ENCODE measurements at places on chromosomes 7 and 10.

GRCh38 chr7:158706273-158706704 lies 1.7 kb upstream of the NCAPG2 start:
- DNase-seq = no peak

- no peak for DNase-seq
These were observed 21.3 kb downstream of the GRM3 start for GRCh38 chr7:86664991-86665390.

GRCh38 chr10:23412223-23412622 lies 26.7 kb upstream of the OTUD1 start:
- no peak for DNase-seq

DNA sequence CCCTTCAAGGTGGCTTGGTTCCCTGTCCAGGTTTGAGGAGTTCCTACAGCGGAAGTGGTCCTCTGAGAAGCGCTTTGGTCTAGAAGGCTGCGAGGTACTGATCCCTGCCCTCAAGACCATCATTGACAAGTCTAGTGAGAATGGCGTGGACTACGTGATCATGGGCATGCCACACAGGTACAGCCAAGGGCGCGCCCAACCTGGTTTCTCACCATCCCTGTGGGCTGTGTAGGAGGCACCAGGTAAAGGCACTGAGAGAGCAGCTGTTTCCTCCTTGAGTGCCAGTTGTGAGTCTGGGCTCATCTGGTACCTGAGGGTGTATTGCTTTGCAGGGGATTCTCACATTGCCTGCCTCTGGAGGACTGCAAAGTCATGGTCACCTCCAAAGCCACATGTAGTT lies 68.0 kb downstream of the OGDH start:
- DNase-seq = no peak

DNA sequence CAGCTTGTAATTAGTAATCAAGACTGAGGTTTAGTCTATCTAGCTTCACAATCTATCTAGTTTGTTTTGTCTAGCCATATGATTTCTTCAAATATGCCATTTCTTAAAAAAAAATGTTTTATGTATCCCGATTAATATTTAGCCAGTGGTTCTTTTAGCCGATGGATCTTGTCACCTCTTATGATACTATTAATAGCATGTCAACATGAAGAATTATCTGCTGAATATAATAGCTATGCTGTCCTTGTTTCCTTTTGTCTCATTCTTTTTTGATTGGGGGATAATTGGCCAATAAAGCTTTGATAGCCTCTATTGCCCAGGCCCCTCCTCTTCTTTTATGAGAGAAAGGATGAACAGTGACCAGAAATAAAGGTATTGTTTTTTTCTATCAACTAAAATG lies 32.8 kb downstream of the PTEN start:
- DNase-seq = no peak

GRCh38 chr10:46227571-46227935 lies 59.2 kb upstream of the ANTXRL start:
- no peak for DNase-seq

GRCh38 chr7:101768280-101768679 lies 49.1 kb upstream of the CUX1 start:
- no peak for DNase-seq

- DNase-seq = no peak
These were observed 57.8 kb upstream of the SDK1 start for GRCh38 chr7:3243256-3243655.

- DNase-seq = no peak
These were observed 33.1 kb downstream of the SCRN1 start for GRCh38 chr7:29956487-29956836.

- no peak for DNase-seq
These were observed 19.5 kb downstream of the TRIM56 start for GRCh38 chr7:101104799-101105198.

GRCh38 chr7:20407585-20408466 lies 77.1 kb downstream of the ITGB8 start:
- no peak for DNase-seq

DNA sequence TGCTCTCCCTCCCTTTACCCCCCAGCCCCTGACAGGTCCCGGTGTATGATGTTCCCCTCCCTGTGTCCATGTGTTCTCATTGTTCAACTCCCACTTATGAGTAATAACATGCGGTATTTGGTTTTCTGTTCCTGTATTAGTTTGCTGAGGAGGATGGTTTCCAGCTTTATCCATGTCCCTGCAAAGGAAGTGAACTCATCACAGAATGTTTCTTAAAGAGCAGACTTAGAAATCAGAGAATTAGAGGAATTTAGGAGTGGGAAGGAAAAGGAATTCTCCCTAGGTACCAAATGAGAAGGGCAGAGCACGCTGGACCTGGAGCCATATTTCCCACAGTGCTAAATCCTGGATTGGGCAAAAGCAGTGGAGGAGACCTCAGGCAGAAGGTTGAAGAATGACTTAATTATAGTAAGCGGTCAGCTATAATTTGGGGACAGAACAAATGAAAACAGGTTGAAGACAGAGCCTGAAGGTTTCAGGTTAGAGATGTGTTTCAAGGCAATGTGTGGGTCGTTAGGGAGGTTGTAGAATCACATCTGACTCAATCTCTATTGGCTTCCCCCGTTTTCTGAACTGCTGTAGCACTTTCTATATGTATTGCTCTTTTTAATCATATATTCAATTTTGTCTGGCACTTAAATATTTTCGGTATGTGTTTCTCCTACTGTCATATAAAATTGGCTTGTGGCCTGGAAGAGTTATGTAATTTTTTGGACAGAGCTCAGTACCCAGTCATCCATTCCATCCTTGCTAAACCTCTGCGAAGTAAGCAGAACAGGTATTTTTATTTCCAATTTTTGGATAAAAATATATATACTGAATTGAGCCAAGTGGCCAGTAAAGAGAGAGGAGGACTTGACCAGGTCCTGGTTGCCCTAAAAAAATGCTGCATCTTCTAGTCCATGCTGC lies 210.5 kb upstream of the KLF6 start:
- no peak for DNase-seq

GRCh38 chr7:36506820-36507219 lies 117.2 kb downstream of the ANLN start:
- no peak for DNase-seq

GRCh38 chr10:86665868-86666267 lies 2.4 kb upstream of the LDB3 start:
- DNase-seq = no peak

- no peak for DNase-seq
These were observed 47.8 kb downstream of the SLC35G1 start for GRCh38 chr10:93941606-93942005.

GRCh38 chr10:62597226-62597625 lies 207.3 kb upstream of the ADO start:
- no peak for DNase-seq

GRCh38 chr7:97021747-97022490 lies 2.7 kb downstream of the DLX5 start:
- no peak for DNase-seq

DNA sequence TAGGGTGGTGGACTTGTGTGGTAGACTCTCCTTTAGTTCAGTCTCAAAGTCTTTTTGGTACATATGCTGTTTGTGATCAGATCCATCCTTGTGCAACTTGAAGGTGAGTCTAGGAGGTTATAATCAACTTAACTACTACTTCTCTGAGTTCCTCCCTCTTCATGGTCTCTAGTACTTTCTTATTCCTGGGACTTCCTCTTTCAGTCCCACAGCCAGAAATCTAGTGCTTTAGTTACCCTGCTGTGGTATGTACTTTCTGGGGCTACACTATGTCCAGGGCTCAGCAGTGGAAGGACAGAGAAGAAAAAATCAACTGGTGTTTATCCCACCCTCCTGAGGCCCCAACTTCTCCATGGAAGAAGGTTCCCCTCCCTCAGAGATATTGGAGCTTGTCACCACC lies 19.4 kb upstream of the ATAD1 start:
- no peak for DNase-seq

GRCh38 chr7:99380823-99381663 lies 6.5 kb downstream of the ARPC1B start:
- DNase-seq = peak; percentile 77

DNA sequence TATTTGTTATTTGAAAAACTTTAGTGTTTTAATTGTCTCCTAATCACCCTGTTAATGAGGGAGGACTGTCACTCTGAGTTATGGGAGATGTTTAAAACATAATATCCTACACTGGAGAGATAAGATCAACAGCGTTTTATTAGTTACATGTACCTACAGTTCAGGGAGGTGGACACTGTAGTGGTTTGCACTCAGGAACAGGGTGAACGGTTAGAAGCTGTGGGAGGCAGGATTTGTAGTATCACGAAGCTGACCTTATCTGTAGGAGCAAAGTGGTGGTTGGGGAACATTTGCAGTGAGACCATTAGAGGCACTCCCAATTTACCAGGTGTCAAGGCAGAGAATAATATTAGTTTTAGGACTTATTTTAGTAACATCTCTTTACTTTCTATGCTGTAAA lies 193.3 kb upstream of the KCND2 start:
- no peak for DNase-seq

- no peak for DNase-seq
These were observed at the start of gene LRRC4 for GRCh38 chr7:128030654-128031611. LRRC4 (minus strand) TSS chr7:128031437; CDS start chr7:128030640, 797 bp downstream.

GRCh38 chr7:84684836-84685480 lies 490.4 kb upstream of the SEMA3A start:
- no peak for DNase-seq

- DNase-seq = no peak
These were observed 20.7 kb upstream of the CFTR start for GRCh38 chr7:117458977-117459583.

GRCh38 chr7:4074994-4075393 lies 607.1 kb upstream of the FOXK1 start:
- DNase-seq = no peak

DNA sequence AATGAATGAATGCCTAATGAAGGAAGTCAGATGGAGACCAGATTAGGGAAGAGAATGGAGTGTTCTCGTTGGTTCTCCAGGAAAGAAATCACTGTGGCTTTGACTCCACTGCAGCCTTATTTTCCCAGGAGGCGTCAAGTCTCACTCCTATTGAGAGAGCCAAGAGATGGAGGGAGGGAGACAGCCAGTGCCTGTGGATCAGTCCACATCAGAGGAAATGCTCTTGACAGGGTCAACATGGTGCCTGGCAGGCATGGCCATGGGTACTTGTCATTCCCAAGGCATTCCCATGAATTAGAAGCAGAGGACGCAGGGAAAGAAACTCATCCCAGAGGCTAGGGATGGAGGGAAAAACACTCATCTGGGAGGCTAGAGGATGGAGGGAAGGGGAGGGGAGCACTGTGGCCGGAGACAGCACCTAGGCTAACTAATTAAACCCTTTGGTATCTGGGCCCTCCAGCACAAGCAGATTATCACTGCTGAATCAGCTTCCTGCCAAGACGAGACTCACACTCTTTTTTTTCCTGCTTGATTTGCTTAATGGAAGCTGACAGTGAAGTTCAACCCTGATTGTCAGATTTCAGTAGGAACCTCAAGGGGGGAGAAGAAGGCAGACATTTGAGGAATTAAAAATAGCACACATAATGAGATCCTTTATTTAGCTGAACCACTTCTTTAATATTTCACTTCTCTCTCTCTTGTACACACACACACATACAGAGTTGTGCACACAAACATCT lies 1233.2 kb upstream of the AUTS2 start:
- DNase-seq = no peak

DNA sequence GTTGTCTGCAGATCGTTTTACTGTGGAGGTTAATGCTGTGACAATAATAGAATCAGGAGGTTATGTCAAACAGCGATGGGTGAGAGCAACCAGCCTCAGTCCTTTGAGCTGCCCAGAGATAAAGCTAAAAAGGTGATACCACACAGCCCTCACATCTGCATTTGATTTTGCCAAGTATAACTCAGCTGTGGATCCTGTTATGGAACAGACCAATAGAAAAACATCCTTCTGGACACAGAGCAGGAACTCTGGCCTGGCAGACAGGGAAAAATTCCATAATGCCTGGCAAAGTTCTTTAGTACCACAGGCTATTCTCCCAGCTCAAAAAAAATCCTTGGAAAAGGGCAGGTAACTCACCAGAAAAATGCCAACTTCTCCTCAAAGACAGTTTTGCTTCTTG lies 87.1 kb upstream of the PDLIM1 start:
- DNase-seq = no peak

DNA sequence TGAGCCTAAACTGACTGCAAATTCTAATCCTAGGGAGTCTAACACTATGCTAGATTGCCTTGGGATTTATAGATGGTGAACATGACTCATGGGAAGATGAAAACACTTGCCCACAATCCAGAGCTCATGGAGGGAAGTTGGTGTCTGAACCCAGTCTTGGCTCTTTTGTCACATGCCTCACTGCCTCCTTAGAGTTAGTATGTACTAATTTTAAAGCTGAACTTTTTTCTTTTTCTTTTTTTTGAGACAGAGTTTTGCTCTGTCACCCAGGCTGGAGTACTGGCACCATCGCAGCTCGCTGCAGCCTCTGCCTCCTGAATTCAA lies 14.4 kb downstream of the MRPL32 start:
- no peak for DNase-seq

- no peak for DNase-seq
These were observed 10.2 kb upstream of the VAX1 start for GRCh38 chr10:117148284-117148683.

GRCh38 chr7:141275350-141275749 lies 201.5 kb downstream of the TMEM178B start:
- DNase-seq = no peak

- DNase-seq = no peak
These were observed 28.2 kb upstream of the INMT start for GRCh38 chr7:30723776-30724175.

DNA sequence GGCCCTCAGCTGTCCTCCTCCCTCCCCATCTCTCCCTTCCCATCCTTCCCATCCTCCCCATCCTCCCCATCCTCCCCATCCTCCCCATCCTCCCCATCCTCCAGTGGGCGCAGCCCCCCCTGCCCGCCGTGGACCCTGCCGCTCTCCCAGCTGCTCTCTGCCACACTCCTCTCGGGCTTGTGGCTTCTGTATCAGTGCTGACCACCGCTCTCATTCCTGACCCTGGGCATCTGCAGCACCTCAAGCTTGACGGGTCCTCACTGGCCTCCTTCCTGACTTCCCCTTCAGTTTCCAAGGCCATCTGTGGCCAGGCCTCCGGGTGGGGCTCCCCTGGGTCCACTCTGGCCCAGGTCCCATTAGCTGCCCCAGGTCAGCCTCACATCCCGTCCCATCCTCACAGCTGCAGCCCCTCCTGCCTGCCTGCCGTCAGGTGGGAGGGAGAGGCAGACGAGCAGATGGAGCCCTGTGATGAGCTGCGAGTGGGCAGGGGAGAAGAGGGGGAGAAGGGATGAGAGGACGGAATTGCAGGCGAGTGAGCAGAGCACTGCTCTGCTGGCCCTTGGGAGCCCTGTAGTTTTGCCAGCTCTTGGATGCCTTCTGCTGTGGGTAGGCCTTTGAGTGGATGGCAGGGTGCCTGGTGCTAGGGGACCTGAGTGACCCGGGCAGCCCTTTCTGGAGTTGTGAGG lies 35.7 kb downstream of the LHPP start:
- no peak for DNase-seq

DNA sequence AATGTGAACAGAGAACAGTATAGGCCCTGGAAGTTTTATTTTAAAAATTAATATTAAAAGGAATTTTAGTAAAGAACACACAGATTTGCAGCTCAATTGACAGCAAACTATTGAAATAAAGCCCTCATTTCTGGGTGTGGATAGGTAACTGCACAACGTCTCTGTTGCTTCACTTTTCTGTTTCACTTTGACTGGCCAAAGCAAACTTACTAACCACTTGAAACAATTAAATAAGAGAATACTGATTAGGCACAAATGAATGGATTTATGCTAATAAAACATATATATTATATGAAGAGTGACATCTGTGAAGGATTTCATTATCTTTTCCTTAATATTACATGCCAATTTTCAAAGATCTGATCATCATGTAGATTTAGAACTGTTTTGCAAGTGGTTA lies 11.9 kb downstream of the ZNF804B start:
- no peak for DNase-seq

GRCh38 chr7:107167483-107168232 lies 1.1 kb upstream of the HBP1 start:
- no peak for DNase-seq

- DNase-seq = no peak
These were observed 10.1 kb downstream of the GDF2 start for GRCh38 chr10:47332371-47332770.

Measured in stimulated activated CD8-positive, alpha-beta memory T cell treated with anti-CD3 and anti-CD28 coated beads, Interleukin-12 subunit alpha, Interleukin-12 subunit beta, amount 100 ng/mL, for 4 hours (primary cell).